ENCODE measurements at places on chromosomes 5 and 9.

- no peak for DNase-seq
These were observed 1672.9 kb upstream of the WWC1 start for GRCh38 chr5:166618526-166618925.

DNA sequence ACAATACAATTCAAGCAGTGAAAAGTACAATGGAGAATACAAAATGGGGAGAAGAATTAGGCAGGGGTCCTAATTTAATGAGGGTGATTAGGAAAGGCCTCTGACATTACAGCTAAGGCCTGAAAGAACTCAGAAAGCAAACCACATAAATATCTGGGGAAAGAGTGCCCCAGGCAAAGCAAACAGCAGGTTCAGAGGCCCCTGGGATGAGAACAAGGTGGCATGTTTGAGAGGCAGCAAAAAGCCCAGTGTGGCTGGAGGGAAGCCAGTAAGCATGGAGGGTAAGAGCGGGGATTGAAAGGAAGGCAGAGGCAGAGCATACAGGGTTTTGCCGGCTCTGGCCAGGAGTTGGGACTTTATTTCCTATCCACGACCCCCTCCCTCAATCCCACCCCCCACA, 33.4 kb upstream of the VDAC1 start:
- DNase-seq = no peak

DNA sequence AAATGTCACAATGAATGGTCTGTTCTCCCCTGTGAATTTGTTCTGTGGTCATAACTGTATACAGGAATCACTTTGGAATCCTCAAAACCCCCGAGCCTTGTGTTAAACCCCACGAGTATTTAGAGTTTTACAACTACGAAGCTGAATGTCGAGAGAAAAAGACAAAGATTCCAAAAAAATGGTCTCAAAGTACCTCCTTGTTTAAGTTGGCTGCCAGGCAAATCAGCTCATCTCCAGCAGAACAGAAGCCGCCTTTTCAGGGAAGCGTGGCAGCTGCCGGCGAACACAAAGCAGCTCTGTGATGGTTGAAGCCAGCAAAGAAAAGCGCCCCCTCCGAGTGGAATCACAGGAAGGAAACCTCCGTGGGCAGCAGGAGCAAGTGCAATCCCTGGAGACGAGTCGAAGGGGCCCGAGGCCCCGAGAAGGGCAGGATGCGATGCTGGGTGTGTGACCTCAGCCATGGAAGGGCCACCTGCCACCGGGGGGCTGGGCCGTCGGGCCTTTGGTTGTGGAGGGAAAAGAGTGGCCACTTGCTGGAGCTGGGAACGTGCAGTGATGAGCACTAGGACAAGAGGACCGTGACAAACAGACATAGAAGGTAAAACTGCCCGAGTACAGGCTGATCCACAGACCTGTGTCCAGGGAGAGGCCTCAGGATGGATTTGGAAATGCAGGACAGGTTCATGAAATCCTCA, 706.4 kb downstream of the SEMA5A start:
- DNase-seq = no peak

- DNase-seq = no peak
These were observed 42.3 kb upstream of the DHFR start for GRCh38 chr5:80697100-80697499.

DNA sequence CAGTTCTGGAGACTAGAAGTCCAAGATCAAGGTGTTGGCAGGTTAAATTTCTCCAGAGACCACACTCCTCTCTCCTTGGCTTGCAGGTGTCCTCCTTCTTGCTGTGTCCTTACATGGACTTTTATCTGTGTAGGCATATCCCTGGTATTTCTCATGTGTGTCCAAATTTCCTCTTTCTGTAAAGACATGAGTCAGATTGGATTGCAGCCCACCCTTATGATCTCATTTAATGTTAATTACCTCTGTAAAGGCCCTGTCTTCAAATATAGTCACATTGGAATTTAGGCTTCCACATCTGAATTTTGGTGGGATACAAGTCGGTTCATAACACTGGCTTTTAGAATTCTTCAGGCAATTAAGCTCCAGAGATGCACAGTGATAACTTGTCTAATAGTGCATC, 322.2 kb upstream of the GRIA1 start:
- DNase-seq = no peak

GRCh38 chr5:73986729-73987128, 360.7 kb downstream of the ARHGEF28 start:
- DNase-seq = no peak

DNA sequence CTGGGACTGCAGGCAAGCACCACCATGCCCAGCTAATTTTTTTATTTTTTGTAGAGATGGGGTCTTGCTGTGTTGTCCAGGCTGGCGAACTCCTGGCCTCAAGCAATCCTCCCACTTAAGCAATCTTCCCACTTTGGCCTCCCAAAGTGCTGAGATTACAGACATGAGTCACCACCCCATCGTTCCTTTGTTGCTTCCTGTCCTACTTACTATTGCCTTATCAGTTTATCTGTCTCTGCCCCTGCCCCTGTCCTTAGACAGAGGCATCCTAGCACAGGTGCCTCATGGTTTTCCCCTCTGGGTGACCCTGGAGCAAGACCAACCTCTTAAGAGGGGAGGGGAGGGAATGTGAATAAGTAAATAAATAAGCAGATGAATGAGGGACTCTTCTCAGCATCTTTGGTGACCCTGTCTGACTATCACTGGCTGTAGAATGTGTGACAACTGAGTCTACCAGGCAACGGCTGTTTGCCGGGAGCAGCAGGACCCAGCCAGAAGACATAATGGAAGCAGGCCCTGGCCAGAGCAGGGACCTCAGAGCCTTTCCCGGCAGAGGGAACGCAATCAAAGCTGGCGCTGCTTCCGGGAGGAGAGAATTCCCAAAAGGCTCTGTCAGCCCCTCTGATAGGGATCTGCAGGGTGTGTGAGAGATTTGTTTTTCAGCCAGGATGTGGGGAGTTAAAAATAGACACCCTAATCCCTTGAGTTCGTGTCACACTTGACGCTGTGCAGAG, 43.8 kb upstream of the DAB2IP start:
- DNase-seq = no peak

DNA sequence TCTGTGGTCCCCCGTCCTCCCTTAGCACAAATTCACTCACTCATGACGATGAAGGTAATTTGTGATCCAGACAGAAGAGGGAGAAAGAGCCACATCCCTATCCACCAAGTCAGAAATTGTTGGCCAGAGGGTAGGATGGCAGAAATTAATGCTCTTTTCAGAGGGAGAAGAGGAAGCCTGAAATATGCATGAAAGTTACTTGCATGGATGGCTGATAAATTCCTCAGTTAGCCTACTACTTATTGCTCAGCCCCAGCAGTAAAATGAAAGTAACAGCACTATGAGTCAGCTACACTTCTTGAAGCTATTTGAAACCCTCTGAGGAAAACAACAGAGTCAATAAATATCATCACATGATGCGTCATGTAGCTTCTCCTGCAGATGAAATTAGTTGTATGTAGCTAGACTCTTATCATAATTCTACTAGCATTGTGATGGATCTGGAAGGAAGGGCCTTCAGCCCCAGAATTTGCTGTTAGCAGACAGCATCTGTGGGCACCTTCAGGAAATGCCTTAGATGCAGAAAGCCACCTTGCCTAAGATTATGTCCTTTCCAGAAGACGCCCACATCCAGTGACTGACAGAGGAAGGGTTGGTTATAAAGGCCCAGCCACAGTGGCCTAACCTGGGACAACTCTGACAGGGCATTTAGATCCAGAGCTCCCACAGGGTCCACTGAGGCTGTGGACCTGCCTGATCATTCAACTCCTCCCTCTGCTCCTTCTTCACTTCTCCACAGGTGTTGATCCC, 81.2 kb upstream of the CCDC112 start:
- no peak for DNase-seq

- DNase-seq = no peak
These were observed 8.5 kb upstream of the ANKH start for GRCh38 chr5:14879937-14880589.

DNA sequence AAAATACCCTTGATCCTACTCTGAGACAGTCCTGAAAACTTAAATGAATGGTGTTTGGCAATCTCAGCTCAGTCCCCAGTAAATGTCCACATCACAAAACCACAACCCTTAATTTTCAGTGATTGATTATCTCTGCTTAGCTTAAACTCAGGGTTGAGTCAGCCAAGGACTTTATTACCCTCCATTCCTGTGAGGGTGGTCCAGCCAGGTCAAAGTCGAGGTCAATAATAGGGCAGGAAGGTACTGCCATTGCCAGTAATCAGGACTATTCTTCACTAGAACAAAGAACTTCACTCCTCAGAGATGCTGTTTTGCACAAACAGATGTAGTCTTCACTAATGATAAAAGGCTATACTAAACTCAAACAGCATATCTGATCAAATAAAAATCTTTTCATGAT, 499.4 kb downstream of the ISL1 start:
- DNase-seq = no peak

DNA sequence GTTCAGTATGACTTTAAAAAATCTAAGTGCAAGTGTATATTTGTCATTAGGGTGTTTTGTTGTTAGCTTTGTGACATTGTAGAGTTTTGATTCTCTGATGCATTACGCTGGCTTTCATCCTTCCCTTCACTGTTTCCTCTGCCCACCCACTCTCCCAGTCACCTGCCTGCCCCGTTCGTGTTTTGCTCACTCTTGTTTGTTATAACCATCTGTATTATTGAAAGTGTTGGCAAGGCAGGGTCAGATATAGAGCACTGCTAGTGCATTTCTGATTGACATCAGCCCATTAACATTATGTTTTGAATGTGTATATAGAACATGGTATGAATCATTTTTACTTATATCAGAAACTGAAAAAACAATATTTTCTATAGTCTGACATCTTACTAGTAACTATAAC, 27.3 kb downstream of the SCGB3A1 start:
- no peak for DNase-seq

GRCh38 chr9:134055981-134056461, 11.8 kb downstream of the BRD3 start:
- no peak for DNase-seq

- DNase-seq = no peak
These were observed 1746.6 kb upstream of the C9orf72 start for GRCh38 chr9:29319736-29320513.

- DNase-seq = no peak
These were observed 176.6 kb upstream of the KCNN2 start for GRCh38 chr5:114185274-114185673.

- DNase-seq = no peak
These were observed 639.4 kb downstream of the SEMA5A start for GRCh38 chr5:8906303-8906967.

DNA sequence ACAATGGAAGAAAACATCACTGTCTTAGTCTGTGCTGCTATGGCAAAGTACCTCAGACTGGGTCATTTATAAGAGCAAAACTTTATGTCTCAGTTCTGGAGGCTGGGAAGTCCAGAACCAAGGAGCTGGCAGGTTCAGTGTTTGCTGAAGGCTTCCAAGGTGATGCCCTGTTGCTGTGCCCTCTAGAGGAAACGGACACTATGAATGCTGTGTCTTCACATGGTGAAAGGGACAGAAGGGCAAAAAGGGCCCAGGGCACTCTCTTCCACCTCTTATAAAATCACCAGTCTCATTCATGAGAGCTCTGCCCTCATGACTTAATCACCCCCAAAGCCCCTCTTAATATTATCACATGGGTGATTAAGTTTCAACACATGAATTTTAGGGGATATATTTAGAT, 143.5 kb downstream of the FANCC start:
- no peak for DNase-seq

DNA sequence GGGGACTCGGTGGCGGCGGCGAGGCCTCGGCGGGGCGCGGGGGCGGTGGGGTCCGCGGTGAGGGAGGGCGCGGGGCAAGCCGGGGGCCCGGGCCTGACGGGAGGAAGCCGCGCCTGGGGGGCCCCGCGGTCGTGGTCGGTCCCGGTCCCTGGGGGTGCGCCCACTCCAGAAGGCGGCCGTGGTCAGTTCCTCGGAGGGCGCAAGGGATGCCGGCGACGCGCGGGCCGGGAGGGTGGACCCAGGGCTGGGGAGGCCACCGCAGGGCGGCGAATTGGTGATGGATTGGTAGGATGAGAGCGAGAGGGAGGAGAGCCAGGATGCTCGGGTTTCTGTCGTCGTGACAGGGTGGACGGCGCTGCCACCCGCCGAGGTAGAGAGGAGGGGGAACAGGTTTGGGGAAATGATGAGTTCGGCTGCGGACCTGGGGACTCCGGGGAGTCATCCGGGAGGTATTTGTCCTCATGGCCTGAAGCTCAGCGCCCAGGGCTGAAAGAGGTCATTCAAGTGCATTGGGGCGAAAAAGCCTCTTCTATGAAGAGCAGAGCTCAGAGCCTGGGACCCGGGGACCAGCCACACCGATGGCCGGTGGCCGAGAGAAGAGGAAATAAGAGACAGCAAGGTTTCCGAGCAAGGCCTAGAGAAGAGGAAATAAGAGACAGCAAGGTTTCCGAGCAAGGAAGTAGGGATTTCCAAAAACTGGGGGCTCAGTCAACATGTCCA, 557 bp downstream of the GNG10 start:
- no peak for DNase-seq

- no peak for DNase-seq
These were observed 9.9 kb downstream of the AK1 start for GRCh38 chr9:127867356-127868277.

DNA sequence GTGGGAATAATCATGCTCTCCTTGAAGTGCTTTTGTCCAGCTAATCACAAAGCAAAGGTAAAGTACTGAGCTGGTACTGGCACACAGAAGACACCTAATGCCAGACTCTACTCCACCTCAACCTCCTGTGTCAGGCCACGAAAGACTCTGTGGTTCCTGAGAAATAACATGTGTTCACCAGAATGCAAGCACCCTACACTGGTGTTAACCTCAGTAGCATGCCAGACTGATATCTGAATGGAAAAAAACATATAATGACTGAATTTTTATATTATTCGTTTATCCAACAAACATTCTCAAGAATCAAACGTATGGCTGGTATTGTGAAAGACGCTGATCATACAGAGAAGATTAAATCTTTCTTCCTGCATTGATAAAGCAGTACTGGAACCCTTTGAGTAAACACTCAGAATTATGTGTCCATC, 97.1 kb upstream of the IFNE start:
- no peak for DNase-seq

DNA sequence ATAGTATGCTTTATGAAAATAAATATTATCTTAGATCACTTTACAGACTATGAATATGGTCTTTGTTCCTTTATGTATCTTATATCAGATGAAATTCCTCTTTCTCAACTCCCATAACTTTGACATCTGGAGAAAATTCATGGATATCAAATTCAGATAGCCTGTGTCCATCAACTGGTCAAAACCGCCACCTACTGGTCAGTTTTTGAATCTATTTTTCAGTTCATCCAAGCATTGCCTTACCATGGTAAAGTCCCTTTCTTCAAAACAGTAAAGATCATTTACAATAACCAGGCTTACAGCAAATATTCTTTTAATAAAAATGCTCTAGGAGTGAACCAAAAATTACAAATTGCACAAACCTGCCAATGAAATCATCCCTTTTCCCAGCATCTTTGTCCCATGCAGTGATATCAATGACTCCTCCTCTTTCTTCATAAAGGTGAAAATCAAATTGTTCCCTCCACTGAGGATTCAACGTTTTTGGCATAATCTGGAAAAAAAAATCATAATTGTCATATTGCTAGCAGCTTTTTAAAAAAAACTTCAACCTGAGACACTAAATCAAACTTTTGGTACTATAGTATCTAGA, 290.5 kb downstream of the SLF1 start:
- no peak for DNase-seq

GRCh38 chr9:72949244-72949582, 3.6 kb downstream of the ALDH1A1 start:
- DNase-seq = no peak
